ENCODE measurements at places on chromosomes 5 and 9.

DNA sequence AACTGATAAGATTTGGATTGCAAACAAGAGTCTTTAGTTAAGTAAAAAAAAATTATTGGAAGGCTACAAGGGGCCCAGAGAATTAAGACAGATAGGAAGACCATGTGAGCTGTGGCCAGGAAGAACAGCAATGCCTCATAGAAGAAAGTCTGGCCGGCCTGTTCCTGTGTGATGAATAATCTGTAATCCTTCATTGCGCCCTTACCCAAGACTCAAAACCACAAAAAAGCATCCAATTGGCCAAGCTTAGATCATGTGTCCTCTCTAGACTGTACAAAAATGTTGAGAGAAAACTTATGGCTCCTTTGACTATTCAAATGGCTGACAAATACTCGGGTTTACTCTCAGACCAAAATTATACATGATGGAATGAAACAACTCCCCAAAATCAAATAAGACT is 1383.5 kb downstream of the PTPRD start:
- no peak for DNase-seq

- no peak for DNase-seq
Measured at GRCh38 chr5:107395632-107396350, 274.9 kb downstream of the EFNA5 start.

GRCh38 chr9:117952581-117952980 is 248.4 kb downstream of the TLR4 start:
- DNase-seq = no peak

DNA sequence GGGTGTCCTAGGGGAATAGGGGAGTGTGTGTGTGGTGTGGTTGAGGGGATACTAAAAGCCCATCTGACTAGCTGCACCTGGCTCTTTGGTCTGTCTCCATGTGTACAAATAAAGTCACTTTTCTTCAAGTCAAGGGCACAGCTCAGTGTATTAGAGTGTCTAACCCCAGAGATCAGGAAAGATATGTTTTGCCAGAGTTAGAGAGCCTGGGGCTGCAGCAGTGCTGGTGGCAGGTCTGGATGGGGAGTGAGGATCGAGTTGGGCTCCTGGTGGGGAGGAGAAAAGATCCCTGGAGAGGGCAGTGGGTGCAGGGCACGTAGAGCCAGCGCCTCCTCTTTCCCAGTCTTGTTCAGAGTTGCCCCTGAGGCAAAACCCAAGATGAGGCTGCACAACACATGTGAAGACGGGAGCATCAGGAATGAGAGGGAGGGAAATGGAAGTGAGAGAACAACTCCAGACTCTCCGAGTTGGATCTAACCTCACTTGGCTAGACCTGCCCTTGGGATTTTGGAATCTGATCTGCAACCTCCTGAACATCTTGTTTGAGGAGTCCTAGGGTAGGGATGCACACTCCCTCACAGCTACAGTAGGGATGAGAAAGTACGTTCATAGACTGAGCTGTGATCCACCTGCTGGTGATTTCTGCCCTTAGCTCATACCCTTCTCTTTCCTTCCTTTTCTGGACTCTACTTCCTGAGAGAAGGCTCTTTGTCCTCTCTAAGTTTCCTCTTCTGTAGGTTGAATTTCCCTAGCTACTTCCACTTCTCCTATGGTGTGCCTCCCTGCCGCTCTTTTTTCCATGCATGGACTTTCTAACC is 309.9 kb downstream of the ZSWIM6 start:
- no peak for DNase-seq

DNA sequence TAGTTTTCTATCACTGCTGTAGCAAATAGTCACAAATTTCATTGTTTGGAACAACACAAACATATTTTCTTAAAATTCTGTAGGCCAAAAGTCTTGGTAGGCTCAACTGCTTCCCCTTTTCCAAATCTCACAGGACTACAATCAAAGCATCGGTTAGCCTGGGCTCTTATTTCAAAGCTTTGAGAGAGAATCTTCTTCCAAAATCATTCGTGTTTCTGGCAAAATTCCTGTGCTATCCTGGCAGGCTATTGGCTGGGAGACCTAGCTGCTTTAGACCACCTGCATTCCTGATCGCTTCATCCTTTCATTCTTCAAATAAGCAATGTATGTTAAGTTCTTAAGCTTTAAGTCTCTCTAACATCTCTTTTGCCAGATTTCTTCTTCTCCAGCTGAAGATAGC is 629.8 kb upstream of the CDH18 start:
- DNase-seq = no peak

- no peak for DNase-seq
Measured at GRCh38 chr9:32869404-32869803, 86.1 kb downstream of the TMEM215 start.

DNA sequence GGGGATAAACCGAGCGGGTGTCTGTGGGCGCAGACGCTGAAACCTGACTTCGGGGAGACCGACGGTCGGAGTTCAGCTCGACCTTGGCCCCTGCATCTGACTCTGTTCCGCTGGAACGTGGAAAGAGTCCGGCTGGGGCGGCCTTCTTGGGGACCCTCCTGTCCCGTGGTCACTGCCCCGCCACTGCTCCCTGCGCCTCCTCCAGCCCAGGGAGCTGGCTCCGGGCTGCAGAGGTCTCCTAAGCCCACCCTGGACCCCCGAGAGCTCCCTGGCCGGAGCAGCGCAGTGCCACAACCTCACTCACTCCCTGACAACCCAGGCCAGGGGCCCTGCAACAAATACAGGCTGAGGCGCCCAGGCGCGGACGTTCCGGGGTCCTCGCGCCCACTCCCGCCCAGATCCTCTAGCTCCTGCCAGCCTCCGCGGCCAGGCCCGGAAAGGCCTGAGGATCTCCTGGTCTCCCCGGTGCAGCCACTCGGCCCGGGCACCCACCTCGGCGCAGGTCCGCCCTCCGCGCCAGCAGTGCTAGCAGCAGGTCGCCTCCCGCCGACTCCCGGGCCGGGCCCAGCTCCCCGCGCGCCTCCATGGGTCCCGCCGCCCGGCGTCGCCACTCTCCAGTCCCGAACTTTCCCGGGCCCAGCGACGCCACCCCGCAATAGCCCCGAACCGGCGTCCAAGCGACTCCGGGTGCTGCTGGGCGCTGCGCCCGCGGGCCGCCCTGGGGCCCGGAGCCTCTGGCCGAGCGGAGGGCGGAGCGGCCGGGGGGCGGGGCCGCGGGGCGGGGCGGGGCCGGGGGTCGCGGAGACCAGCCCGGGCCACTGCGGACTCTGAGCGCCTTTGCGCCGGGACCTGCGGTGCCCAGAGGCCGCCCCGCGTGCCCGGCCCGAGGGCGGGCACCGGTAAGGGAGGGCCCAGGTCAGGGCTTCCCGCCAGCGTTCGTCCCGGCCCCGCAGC is 2.2 kb downstream of the LHX3 start:
- no peak for DNase-seq

DNA sequence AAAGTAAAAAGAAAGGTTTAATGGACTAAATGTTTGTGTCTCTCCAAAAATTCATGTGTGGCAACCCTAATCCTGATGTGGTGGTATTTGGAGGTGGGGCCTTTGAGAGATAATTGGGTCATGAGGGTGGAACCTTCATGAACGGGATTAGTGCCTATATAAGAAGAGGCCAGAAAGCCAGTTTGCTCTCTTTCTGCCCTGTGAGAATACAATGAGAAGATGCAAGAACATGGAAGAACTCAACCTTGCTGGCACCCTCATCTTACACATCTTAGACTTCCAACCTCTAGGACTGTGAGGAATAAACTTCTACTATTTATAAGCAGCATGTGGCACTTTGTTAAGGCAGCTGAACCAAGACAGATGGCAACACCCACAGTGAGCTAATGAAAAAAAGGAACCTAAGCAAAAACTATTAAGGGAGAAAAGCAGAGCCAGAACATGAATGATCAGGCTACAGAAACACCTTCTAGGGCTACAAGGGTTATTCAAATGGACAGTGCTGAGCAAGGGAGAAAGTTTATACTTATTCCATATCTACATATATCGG is 159.5 kb downstream of the PLK2 start:
- DNase-seq = no peak

DNA sequence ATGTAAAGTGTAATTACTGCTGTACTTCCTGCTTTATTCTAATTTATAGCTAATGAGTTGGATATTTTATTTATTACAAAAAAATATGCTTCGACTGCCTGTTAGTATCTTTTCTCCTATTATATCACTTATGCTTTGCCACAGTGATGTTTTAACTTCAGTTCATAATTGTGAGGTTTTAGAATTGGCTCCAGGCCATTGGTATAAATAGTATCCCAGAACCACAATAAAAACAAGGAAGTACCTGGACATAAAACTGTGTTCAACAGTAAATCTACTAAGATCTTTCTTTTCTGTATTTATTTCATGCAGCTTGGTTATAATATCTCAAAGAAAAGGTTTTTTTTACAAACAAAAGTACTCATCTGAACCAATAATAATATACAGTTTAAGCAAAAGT is 354.3 kb upstream of the CDH9 start:
- no peak for DNase-seq

DNA sequence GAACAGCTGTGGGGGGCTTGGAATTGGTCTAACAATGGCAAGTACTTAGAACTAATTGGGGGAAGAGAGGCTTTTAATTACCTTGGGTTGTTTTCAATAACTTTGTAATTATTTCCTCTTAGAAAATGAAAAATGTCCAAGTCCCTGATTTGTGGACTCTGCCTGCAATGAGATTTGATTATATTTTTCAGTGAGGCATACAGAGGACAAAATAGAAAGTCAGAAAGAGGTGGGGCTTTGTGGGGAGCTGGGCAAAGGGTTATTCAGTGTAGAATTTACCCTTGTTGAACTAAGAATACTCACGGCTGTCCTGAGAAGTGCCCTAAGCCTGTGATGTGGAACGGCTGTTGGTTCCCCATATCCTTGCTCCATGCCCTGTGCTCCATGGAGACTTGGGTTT is 153.0 kb downstream of the ICE1 start:
- no peak for DNase-seq

GRCh38 chr9:129031514-129031913 is 3.4 kb upstream of the SH3GLB2 start:
- no peak for DNase-seq

DNA sequence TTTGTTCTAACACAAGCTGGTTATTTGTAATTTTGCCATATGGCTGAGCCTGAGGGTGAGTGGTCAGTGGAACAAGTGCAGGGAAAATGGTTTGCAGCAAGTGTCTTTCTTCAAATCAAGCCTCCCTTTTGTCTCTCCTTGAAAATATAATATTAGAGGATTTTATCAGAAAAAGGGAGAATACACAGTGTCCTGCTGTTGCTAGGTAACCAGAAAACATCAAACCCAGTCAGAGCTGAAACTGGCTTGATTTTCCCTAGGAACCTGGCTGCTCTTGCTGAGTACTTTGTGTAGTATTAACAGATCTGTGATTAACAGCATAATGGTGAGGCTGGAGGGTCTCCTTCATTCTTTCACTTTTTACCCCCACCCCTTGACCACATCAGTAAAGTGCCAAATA is 314.0 kb downstream of the ARHGEF28 start:
- no peak for DNase-seq

GRCh38 chr9:12091865-12092527 is 601.2 kb upstream of the TYRP1 start:
- no peak for DNase-seq

GRCh38 chr9:31541721-31542281 is 842.6 kb upstream of the ACO1 start:
- DNase-seq = no peak

- no peak for DNase-seq
Measured at GRCh38 chr5:567664-568060, 43.4 kb upstream of the SLC9A3 start.
